AG04450 (cell line): ENCODE measurements at places on chromosomes 13 and 19.

- no peak for DNase-seq
Measured at GRCh38 chr19:4979211-4979807, 10.4 kb downstream of the KDM4B start.

- no peak for DNase-seq
Measured at GRCh38 chr13:74476365-74476764, 342.2 kb upstream of the KLF12 start.

- no peak for DNase-seq
Measured at GRCh38 chr13:44470638-44471562, 97.3 kb downstream of the SERP2 start.

DNA sequence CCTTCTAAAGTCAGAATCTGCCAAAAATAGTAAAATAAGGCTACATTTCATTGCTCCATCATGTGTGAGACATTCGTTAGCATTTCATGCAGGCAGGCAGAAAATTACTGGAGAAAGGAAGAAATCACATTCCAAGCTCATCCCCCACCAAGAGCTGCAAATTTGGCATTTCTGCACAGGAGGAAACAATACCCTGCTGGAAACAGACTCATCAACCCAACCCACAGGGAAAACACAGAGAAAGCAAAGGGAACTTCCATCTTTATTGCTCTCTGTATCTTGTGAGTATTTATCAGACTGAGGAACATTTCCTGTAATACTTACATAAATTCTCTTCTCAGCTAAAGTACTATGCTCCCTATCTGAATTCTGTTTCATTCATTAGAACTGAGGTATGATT is 95.7 kb downstream of the KCTD12 start:
- no peak for DNase-seq

DNA sequence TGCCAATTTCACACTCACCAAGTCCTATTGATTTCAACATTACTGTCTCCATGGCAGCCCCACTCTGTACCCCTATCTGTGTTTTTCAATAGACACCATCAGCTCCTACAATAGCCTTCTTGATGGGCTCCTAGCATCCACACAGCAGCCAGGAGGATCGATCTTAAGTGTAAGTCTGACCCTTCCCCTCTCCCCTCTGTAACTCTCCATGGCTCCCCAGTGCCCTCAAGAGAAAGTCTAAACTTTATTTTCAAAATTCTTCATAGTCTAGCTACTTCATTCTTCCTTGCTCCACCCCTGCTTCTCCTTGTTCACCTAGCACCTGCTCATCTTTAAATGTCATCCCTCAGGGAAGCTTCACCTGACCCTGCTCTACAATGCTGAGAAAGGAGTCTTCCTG is 30.0 kb upstream of the ZNRF4 start:
- DNase-seq: no peak

- DNase-seq: no peak
Measured at GRCh38 chr19:32318884-32319520, 26.4 kb upstream of the ZNF507 start.
